Stimulated activated CD8-positive, alpha-beta memory T cell treated with anti-CD3 and anti-CD28 coated beads, Interleukin-4, amount 100 ng/mL, for 1 hour (primary cell): ENCODE measurements at places on chromosomes 3 and 15.
A peak's percentile ranks its signal among the peaks of the same experiment; 100 is the strongest.

DNA sequence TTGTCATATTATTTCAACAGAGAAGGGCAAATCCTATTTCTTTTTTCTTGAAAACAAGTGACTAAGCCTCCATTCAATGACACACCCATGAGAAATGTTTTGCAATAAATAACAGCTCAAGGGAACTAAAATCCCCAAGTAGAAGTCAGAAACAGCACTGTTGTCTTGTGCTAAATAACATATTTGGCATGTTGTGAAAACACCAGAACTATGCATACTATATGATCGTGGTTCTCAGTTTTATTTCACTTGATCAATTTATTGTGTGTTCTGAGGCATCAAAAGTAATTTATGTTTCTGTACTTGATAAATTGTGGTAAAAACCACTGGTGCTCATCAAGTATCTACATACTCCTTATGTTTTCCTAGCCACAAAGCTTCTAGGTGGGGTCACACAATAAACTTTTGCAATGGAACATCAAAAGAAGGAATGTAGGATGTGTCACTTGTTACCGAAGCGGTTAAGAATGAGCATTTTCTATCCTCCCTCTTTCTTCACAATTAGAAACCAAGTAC is 691.7 kb upstream of the CBLB start:
- no peak for DNase-seq

GRCh38 chr3:32469151-32469874 is 33.3 kb downstream of the CMTM6 start:
- DNase-seq, result no peak

GRCh38 chr3:76965122-76965725 is 74.7 kb upstream of the ROBO2 start:
- no peak for DNase-seq

GRCh38 chr15:26439681-26440080 is 333.2 kb downstream of the GABRB3 start:
- no peak for DNase-seq

DNA sequence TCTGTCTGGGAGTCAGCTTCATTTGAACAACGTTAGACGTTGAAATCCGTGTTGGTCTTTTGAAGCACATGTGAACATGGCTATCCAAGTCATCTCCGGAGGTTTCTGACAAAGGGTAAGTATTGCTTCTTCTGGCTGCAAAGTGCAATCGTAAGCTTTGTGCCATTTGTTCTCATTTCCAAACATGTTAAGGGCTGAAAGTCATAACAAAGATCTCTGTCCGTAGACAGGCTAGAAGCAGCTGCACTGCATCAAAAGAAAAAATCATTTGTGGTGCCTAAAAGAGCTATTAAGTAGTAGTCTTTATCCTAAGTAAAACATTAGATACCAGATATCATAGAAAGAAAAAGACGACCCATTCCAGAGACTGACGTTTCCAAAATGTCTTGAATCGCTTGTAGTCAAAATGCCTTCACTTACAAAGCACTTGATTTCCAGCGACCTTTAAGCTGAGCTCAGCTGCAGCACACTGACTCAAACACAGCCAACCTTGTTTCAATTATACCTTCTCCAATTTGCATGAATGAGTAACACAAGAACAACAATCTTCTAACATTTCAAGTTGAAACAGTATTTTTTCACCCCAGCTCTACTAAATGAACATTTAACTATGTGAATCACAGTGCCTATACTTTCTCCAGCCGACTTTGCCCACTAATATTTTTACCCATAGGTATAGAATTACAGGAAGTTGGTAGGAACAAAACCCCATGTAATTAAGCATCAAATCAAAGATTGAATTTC is 76.6 kb downstream of the NEDD4 start:
- no peak for DNase-seq

DNA sequence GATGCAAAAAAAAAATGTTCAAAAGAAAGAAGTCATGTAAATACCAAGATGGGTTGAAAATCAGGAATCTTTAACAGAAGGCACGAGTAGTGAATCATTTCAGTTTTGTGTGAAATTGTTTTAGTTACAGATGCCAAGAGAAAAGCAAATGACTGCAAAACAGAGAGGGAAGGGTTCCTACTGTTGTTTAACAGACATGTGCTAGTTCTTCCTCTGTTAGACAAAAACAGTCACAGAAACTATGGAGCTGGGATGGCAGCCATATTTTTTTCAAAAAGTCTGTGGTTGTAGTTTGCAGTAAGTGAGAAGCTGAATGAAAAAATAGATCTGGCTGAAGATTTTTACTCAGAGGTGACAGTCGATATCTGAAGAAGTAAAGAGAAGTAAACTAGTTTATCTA is 511.9 kb downstream of the ZIC1 start:
- no peak for DNase-seq

GRCh38 chr3:194797555-194798250 is 112.0 kb downstream of the FAM43A start:
- no peak for DNase-seq

DNA sequence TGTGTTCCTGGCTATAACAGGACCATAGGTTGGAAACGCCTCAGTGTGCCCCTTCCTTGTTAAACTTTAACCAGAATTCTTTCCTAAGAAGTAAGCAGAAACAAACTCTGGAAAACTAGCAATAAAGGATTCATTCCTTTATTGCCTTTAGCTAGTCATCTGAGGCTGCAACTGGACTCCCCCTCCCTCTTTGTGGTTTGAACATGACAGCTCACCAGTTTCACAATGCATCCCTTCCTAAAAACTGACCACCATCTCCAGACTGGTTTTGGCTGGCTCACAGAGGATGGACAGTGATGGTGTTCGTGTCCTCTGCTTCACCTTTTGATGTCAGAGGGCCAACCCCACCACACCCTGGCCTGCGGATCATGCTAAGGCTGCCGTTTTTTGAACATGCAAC is 27.9 kb upstream of the TGFBR2 start:
- no peak for DNase-seq

- no peak for DNase-seq
Measured at GRCh38 chr15:75431682-75432081, 19.8 kb downstream of the SIN3A start.

GRCh38 chr3:155053756-155054155 is 26.4 kb upstream of the MME start:
- DNase-seq, result no peak

DNA sequence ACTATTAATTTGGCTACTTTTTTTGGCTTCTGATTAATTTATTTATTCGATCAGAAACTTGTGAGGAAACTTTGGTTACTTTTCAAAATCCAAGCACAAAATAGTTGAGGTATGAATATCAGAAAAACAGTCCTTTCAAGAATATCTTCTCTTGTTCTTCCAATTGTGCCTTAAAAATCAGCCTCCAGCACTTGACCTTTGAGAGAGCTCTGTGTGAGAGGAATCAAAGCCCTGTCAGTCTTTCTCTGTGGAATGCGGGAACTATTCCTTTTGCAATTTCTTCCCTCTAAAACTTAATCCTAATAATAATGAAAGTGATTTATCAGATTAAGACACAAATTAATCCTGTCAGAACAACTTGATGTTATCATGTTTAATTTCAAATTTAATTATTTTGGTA is 185.9 kb downstream of the ABHD5 start:
- no peak for DNase-seq

- DNase-seq, result peak; percentile 21
Measured at GRCh38 chr3:181709537-181710279, 2.0 kb upstream of the SOX2 start.

GRCh38 chr3:192130534-192131132 is 596.7 kb downstream of the FGF12 start:
- no peak for DNase-seq

- no peak for DNase-seq
Measured at GRCh38 chr3:81922404-81922803, 161.0 kb upstream of the GBE1 start.

DNA sequence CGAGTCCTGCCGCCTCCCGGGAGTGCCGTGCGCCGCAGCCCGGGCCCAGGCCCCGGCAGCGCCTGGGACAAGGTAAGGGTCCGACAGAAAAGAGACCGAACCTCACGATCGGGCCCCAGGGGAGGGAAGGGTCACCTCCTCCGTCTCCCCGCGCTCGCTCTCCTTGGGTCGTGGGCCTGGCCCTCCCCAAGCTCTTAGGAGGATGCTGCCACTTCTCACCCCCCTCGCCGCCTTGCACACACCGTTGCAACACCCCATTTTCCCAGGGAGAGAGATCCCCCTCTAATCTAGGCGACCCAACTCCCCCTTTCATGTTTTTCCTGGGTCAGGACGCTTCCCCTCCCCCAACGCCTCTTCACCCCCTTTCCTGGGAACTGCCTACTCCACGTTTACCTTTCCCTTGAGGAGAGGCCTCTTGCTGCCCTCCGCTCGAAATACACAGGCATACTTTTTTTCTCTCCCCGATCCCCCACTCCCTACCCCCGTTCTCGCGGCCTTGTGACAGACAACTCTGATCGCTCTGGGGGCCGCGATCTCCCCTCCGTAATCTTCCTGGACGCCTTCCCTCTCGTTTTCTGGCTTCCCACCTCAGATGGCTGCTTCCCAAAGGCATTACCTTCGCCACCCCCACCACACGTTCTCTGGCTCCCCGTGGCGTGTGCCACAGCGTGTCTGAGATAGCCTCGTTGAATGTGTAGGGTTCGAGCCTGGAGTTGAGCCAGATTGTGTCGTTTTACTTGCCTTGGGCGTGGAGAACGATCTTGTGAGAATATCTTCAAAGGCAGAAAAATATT is 688 bp downstream of the SETD5 start:
- no peak for DNase-seq

GRCh38 chr3:60557122-60557521 is 694.1 kb downstream of the FHIT start:
- no peak for DNase-seq

- no peak for DNase-seq
Measured at GRCh38 chr3:38097446-38098375, 39.2 kb downstream of the ACAA1 start.

- no peak for DNase-seq
Measured at GRCh38 chr15:62753518-62754221, 288.9 kb upstream of the TPM1 start.

DNA sequence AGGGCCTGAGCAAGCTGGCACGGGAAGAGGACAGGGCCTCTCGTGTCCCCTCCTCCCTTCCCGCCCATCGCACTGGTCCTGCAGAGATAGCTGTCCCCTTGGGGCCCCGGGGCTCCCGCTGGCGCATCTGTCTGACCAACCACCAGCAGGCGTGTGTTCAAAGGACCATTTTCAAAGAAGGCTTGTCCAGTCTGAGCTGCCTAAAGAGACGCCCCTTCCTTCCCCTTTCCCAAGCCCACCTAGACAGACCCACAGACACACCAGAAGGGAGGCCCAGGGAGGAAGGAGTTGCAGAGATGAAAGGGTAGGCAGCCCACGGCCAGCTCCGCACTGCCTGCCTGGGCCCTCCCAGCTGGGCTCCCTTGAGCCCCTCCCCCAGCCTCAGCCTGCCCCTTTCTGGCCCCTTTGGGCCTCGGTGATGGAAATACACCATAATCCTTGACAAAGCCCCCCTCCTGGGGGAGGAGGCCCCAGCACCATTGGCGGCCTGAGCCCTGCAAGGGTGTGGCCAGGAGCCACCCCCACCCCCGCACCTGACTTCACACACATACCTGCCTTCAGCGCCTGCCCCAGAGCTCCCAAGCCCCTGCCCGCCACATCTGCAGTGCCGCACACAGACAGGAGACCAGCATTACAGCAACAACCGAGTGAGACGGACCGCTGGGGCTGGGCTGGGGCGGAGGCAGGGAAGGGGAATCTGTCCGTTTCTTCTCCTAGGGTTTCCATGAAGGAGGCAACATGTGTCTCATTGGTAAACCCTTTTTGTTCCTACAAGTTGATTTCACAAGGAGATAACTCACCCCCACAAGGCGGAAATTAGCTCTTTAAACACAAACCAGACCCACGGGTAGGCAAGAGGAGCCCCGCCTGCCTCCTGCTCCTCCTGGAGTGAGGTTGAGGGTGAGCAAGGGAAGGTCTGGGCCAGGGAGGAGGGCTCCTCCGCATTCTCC is at the start of gene STRA6:
STRA6 (minus strand) TSS at position 336 of the 950 bp plus-strand sequence. CDS start 520 bp downstream, outside the sequence.
- no peak for DNase-seq

- no peak for DNase-seq
Measured at GRCh38 chr3:150544041-150544440, 2.3 kb downstream of the SERP1 start.

DNA sequence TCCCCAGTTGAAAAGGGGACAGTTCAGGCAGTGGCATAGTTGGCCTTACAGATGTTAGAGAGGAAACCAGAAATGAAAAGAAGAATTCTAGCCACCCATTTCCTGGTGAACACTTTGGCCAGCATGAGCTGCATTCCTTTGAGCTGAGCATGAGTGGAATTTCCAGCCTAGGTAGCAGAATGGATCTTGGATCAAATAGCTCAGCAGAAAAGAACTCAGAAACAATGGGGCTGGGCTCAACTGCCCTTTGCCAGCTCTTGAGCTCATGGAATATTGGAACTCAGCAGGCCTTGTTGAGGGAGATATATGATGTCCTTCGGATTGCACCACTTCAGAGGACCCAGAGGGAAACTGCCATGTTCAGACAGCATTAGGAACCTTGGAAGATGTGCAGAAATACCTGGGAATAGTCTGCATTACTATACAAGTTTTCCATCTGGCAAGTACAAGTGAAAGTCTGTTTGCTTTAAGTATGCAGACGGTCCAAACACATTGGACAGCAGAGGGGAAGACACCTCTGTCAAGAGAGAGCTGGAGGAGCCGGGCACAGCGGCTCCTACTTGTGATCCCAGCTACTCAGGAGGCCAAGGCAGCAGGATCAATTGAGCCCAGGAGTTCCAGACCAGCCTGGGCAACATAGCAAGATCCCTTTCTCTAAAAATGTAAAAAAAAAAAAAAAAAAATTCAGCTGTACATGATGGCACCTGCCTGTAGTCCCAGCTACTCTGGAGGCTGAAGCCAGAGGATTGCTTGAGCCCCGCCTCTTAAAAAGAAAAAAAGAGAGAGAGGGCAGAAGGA is 3.1 kb upstream of the CDV3 start:
- DNase-seq, result no peak

GRCh38 chr3:100972867-100973266 is 20.4 kb downstream of the ABI3BP start:
- no peak for DNase-seq

DNA sequence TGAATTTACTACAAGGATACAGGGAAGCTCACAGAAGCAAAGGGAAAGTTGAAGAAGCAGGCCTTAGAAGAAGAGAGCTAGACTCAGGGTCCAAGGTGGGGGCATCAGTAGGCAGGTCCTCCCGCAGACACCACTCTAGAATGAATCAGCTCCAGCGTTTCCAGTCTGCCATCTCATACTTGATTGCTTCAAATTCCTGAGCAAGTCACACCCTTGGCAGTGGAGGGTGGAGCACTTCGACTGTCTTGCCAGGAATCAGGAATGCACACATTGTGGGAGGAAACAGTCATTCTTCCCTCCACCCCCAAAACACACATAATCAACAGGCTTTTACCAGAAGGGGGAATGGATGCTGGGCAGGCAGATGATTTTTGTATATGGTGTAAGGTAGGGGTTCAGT is 78.5 kb downstream of the CHCHD6 start:
- no peak for DNase-seq

GRCh38 chr3:171890398-171890797 is 47.2 kb downstream of the TMEM212 start:
- DNase-seq, result no peak

GRCh38 chr3:32583708-32584107 is 13.1 kb upstream of the DYNC1LI1 start:
- DNase-seq, result no peak
